ENCODE measurements at places on chromosomes 1 and 21. TPM values are rescaled to one million over a fixed set of nuclear protein-coding genes. Genes with fewer than 3 reads are reported as not detected.

CNKSR1 gene
- total RNA-seq, result 0.26 TPM

ALPL gene
- total RNA-seq, result not detected

NUP210L gene
- 0.03 TPM for total RNA-seq

- no peak for DNase-seq
These were observed 557 bp downstream of the EMC1 start for GRCh38 chr1:19250629-19251304.

DNA sequence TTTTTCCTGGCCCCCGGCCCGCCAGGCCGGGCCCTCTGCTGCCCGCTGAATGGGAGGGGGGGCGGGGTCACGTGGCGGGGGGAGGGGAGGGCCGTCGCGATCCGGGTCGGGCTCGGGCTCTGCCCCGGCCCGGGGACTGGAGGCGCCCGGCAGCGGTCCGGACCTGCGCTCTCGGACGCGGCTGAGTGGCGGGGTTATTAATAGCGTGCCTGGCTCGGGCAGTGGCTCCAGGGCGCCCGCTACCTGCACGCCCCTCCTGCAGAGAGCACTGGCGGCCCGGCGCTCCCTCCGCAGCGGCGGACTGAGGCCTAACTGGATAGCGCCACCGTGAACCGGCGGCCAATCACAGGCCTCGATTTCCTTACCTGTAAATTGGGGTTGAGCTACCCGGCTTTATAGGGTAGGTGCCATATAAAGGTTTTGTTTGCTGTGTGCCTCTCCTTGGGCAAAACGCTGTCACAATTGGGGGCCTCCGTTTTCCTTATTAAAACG is 28.1 kb downstream of the AHDC1 start:
- peak; percentile 18 for DNase-seq

- DNase-seq, result no peak
These were observed 9.0 kb downstream of the GON4L start for GRCh38 chr1:155847823-155848529.

GRCh38 chr1:223011505-223011856 is 131.6 kb downstream of the TLR5 start:
- no peak for DNase-seq

PDE9A gene
- 0.02 TPM for total RNA-seq

DNA sequence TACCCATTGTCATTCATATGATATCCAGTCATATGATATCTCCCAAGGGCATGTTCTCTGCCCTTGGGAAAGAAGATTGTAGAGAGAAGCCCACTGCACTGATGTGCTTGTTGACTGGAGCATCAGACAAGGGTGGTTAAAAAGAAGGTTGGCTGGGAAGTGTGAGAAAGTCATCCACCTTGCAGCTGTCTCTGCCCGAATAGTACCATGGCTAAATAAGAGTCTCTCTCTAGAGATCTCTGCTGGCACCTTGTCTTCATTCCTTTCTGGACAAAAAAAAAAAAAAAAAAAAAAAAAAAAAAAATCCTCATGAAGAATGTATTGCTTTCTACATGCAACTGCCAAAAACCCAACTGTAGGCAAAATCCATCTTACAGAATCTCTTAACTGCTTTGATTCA is 349.7 kb upstream of the ESRRG start:
- DNase-seq, result no peak

DNA sequence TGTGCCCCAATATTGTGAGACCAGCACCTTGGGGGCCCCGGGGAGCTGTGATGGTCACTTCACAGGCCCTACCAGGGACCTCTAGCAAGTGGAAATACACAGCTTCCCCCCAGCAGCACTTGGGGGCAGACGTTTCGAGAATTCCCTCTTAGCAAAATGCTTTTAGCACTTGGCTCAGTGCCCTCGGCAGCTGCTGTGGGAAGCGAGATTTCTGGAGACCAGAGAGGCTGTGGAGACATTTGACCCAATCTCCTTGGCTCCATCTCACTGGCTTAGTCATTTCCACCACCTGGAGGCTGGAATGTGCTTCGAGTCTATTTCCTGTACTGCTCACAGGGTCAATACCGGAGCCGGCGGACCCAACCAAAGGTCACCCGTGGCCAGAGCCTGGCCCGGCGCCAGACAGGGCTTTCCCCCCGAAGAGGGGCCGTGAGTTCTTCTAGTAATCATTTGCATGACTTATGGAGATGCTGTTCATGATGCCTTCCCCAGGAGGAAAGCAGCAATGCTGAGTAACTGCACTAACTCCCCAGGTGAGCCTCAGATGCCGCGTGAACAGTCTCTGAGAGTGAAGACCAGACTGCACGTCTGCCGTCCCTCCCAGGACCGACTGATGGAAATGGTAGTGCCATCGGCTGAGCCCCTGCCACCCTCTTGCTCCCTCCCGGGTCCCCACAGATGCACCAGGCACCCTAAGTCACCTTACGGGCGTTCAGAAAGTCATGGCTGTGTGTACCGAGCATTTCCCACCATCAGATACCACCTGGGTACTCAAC is 4.4 kb upstream of the C2CD2 start:
- DNase-seq, result peak; percentile 94

- DNase-seq, result no peak
These were observed 81.6 kb upstream of the AK4 start for GRCh38 chr1:65066419-65066765.
